Activated CD4-positive, alpha-beta T cell treated with anti-CD3 and anti-CD28 coated beads for 36 hours (primary cell): ENCODE measurements at places on chromosomes 7 and 10. TPM values are rescaled to one million over a fixed set of nuclear protein-coding genes. Genes with fewer than 3 reads are reported as not detected.

DNA sequence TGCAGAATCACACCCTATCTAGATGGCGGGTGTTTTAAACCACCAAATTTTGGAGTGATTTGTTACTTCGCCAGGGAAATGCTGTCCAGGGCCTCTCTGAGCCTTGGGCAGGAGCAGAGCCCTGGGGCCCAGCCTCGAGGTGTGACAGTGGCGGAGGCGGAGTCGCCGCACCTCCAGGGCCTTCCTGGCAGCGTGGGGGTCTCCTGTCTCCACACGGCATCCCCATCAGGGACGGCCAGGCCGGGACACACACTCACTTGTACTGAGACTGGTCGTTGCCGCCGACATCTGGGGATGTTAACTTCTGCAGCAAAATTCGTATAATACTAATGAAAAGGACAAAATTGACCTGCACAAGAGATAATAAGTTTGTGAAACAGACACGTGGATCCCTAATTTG, 110.7 kb downstream of the VIPR2 start:
- no peak for DNase-seq

DNA sequence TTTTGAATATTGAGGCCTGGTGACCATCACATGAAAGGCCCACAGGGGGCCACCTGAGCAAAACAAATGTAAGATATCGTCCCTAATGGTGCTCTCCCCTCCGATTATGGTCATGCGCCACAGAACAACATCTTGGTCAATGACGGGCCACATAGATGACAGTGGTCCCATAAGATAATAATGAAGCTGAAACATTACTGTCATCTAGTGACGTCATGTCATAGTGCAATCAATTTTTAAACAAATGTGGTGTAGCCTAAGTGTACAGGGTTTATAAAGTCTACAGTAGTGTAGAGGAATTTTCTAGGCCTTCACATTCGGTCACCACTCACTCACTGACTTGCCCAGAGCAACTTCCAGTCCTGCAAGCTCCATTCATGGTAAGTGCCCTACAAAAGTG, 36.8 kb downstream of the JCAD start:
- no peak for DNase-seq

- peak; percentile 10 for DNase-seq
These were observed 422.3 kb downstream of the TCERG1L start for GRCh38 chr10:130889240-130889639.

Gene ADAP1
- 13.1 TPM for total RNA-seq

Gene C7orf57
- 0.46 TPM for total RNA-seq

GRCh38 chr10:78337646-78338391, 304.2 kb downstream of the RPS24 start:
- DNase-seq, result no peak

Gene TAS2R4
- total RNA-seq, result 0.60 TPM

DNA sequence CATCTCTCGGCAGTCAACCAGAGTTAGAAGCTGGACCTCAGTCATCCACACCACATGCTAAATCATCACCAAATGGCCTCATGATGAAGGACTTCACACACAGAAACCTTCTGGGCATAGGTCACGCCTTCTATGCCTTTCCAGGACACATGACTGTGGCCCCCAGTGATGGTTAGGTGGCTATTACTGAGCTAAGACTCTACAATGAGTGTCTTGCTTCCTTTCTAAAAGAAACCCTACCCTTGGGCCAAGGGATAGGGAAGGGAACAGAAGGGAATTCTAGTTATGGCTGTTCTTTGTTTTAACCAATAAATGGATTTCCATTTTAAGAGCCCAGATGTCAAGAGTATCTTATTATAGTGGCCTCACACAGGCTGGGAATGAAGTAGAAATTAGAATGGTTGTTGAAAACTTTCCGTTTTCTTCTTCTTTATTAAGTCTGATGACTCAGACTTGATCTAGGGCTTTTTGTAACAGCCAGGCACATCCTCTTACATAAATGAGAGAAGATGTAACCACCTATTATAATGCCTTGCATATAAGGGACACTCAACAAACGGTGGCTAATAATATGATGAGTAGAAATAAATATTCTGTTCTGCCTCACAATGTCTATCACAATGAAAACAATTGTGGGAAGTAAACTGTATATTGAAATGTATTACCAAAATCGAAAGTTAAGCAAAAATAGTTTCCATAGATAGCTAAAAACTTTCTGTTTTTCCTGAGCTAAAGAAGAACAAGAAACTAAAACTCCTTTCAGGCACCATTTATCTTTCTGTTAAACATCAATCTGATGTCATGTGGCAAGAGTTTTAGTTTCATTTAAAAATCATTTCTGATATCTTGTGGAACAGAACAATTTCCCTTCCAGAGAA, 62.5 kb upstream of the TOMM7 start:
- DNase-seq, result peak; percentile 23

GRCh38 chr10:129161150-129161549, 305.9 kb upstream of the MGMT start:
- peak; percentile 40 for DNase-seq

DNA sequence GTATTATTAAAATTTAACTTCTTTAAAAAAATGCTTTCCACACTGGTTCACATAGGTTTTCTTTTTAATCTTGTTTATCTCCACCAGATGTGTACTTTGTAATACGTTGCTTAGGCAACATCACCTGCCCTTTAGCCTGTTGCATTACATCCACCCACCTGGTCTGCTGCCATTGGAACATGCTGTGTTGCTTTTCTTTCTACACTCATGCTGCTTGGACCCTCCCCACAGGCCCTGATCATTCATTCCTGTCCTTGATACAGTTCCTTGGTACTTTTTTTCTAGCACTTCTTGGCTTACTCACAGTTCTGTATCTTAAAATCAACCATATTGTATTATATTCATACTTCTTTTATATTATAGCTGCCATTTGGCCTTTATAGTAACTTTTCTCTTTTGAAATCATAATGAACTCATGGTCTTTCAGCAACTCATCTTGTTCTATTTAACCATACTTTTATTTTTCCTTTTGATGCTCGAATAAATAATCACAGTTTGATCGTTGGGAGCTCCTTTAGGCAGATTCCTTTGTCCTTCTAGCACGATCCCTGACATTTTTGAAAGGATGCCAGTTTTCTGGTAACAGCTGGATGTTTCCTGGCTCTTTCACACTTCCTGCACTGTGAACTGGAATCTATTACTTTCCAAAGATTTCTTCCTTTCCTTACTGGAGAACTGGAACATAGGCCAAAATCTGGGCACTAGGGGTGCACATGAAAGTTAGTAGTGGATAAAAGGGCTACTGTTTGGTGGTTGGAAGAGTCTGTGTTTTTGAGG, 125.1 kb downstream of the CDK14 start:
- DNase-seq, result no peak

Gene CYP3A5
- total RNA-seq, result not detected

GRCh38 chr10:68202960-68203353, 29.0 kb downstream of the ATOH7 start:
- DNase-seq, result peak; percentile 25

DNA sequence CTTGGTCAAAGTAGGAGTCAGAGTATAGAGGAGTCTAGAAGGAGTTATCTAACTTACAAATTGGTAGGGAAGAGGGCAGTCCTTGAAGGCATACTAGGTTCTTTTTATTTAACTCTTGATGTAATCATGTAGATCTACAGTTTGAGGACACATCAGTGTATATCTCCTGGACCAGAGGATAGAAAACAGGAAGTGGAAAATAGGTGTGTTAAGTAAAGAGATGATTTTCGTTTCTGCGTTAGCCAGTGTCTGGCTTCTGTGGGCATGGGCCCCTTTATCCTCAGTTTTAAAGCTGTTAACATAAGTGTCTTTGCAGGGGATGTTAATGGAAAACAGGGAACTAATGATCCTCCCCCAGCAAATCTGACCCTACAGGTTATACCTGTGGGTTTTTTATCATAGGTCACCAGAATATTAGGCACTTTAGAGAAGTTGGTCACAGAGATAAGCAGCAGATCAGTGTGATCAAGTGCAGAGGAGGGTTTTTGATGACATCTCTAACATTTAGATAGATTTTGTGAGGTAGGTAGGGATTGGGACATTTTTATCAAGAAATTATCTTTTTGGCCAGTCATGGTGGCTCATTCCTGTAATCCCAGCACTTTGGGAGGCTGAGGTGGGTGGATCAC, 58.6 kb upstream of the PRSS1 start:
- DNase-seq, result no peak

- DNase-seq, result no peak
These were observed 103.0 kb downstream of the RBM20 start for GRCh38 chr10:110746969-110747608.

DNA sequence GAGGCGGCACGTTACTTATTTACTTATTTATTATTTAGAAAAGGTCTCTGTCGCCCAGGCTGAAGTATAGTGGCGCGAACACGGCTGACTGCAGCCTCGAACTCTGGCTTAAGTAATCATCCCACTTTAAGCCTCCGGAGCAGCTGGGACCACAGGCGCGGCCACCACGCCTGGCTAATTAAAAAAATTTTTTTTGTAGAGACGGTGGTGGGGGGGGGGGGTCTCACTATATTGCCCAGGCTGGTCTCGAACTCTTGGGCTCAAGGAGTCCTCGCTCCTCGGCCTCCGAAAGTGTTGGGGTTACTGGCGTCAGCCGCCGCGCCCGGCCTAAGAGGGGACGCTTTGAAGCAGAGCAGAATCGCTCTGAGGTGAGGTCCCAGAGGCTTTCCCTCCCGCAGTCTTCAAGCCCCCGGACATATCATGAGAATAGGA, 675 bp upstream of the FRAT2 start:
- DNase-seq, result peak; percentile 32

DNA sequence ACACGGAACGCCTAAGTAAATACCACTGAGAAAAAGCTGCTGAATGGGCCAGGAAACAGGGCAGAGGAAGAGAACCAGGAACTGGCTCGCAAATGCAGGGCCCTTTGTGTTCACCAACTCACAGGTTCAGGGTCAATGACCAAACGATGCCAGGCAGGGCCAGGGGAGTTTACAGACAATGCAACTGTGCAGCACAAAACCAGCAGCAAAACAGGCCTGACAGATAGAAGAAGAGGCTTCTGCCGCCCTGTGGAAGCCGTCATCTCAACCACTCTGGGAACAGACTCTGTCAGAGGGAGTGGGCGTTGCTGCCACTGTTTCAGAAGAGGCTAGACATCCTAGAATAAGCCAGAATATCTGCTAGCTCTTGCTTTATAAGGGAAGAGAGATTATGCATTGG, 117.9 kb downstream of the KMT2E start:
- peak; percentile 43 for DNase-seq

Gene MAT1A
- total RNA-seq, result not detected

DNA sequence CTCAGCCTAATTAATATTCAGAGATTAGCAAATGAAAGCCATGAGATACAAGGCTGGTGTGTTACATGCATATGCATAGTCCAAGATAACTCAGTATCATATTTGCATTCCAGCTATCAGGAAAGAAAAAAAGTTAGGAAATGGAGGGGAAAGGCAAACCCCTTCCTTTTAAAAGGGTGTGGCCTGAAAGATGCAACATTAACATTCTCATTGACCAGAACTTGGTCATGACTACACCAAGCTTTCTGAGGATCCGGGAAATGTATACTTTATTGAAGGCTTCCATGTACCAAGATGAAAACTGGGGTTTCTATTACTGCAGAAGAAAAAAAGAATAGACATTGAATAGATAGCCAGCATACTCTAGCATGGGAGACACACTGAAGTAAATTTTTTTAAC, 96.5 kb downstream of the IPMK start:
- no peak for DNase-seq

DNA sequence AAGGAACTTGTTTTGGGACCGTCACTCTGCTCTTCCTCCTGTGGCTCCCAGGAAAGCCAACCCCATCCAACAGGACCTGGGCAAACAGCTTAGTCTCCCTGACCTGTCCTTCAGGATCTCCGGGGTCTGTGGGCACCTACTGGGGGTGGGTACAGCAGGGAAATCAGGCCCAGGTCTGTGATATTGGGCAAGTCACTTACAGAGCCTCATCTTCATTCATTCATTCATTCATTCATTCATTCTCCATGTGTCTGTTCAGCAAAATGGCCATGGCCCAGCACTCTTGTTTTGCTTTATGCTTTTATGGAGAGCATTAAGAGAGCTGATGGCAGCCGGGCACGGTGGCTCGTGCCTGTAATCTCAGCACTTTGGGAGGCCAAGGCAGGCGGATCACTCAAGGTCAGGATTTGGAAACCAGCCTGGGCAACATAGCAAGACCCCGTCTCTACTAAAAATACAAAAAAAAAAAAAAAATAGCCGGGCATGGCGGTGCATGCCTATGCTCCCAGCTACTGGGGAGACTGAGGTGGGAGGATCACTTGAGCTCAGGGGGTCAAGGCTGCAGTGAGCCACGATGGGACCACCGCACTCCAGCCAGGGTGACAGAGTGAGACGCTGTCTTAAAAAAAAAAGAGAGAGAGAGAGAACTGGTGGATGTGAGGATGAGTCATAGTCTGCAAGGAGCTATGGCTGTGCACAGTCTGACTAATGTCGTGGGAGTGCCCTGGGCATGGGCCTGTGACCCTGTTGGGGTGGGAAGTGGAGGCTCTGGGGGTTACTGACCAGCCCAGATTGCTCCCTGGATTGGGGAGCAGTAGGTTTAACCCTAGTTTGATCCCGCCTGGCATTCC, 54.3 kb downstream of the CLIP2 start:
- DNase-seq, result peak; percentile 40

- DNase-seq, result peak; percentile 15
These were observed 106.1 kb downstream of the C10orf90 start for GRCh38 chr10:126564326-126564888.

GRCh38 chr10:60375293-60376004, 14.2 kb downstream of the ANK3 start:
- no peak for DNase-seq

DNA sequence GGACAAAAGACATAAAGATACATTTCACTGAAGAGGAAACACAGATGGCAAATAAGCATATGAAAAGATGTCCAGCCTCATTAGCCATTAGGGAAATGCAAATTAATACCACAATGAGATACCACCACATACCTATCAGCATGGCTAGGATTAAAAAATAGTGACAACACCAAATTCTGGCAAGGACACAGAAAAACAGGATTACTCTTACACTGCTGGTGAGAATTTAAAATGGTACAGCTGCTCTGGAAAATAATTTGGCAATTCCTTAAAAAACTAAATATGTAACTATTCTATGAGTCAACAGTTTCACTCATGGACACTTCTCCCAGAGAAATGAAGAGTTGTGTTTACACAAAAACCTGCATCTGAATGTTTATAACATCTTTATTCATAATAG, 121.1 kb downstream of the C10orf90 start:
- DNase-seq, result no peak

Gene NPTX2
- total RNA-seq, result not detected

DNA sequence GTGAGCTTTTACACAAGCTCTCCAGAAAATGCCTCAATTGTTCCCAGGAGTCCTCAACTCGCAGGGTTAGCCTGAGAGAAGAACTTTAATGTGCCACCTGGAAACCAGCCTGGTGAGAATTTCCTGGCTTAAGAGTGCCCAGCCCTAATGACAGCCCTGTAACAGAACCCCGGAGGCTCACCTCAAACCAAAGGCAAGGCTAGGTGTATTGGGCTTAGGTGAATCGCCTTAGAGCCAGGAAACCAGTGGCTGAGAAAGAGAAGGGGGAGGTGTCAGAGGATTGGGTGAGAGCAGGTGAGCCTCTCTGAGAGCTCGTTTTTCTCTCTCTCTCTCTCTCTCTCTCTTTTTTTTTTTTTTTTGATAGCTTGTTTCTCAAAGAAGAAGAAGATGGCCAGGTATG, 7.3 kb downstream of the OCM2 start:
- no peak for DNase-seq
